ENCODE measurements at places on chromosomes 13 and 19.

GRCh38 chr13:48210178-48210577 is 22.8 kb upstream of the ITM2B start:
- peak; percentile 80 for DNase-seq

DNA sequence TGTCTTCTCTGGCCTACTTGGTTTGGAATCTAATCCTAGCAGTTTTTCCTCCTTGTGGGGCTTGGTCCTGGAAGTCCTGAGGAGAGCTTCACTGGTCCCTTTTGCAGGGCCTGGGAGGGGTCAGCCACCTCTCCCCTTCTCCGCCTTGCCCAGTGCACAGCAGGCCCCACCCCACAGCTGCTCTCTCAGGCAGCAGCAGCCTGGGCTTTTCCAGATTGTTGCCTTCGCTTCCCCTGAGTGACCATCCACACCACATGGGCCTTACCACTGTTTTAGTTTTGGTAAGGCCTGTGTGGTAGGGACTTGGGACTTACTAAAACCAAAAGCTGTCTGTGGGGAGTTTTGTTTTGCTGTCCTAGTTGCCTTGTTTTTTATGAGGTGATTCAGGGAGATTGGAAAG is 11.5 kb downstream of the MPHOSPH8 start:
- no peak for DNase-seq

- no peak for DNase-seq
Observed at GRCh38 chr13:36887758-36888521, 32.1 kb downstream of the SMAD9 start.

DNA sequence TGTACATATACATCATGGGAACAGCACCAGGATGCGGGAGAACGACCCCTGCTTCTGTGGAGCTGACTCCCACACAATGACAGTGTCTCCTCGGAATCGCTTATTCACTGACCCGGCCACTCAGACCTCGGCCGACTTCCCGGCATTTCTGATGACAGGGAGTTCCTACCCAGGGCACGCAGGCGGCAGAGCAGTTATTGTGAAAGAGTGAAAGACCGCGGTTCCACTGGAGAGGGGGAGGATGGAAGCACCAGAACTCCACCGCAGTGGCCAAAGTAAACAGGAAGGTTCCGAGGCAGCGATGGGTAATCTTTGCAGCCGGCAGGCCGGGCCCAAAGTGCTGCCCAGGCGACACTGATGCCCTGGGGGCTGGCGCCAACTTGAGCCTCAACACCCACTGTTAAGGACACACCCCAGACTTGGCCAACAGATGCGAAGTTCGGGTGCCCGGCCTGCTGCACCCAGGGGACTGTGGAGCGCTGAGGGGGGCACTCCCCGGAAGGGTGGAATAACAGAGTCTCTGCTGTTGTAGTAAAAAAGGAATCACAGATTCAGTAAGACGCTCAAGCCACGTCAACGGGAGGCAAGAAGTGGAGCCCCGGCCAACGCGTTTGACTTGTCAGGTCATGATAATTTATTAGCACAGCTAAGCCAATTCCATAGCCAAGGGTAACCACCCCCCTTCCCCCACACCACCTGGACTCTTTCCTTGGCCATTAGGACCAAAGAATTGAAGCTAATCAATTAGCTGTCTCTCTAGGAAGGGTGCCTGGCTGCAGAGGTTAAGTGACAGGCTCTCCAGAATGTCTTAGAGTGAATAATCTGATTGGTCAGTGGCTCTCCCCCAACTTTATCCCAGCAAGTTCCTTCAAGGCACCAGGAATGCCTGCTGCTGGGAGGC is 5.8 kb downstream of the MLLT1 start:
- DNase-seq: no peak

DNA sequence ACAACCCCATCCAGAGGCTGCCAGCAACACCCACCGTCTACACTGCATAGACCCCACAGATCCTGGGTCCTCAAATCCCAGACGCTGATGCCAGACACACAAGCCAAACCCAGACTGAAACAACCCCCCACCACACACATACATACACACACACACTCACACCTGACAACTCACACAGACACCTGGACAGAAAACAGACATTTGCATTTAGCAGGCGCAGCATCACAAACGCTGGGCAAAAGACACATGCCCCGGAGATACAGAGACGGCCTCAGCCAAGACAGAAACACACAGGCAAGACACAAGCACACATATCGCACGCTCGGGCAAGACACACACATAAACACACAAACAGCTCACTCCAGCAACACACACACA is 1.3 kb downstream of the BBC3 start:
- DNase-seq: no peak

DNA sequence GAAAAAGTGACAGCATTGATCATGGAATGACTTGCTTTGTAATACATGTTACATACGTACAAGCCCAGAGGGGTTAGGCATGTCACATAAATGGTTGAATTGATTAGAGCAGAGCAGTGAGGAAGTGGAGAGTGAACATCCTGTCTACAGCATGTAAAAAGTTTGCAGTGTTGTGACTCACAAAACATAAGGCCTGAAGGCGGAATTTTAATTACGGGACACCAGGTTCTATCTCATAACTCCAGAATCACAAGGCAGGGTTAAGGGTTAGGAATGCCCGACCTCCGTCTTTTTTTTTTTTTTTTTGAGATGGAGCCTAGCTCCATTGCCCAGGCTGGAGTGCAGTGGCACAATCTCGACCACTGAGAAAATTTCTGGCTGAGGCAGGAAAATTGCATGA is 83.9 kb downstream of the MUC16 start:
- DNase-seq: no peak

GRCh38 chr13:50679321-50679720 is 164.2 kb downstream of the DLEU7 start:
- no peak for DNase-seq

GRCh38 chr13:105990256-105990958 is 545.1 kb downstream of the EFNB2 start:
- DNase-seq: no peak

DNA sequence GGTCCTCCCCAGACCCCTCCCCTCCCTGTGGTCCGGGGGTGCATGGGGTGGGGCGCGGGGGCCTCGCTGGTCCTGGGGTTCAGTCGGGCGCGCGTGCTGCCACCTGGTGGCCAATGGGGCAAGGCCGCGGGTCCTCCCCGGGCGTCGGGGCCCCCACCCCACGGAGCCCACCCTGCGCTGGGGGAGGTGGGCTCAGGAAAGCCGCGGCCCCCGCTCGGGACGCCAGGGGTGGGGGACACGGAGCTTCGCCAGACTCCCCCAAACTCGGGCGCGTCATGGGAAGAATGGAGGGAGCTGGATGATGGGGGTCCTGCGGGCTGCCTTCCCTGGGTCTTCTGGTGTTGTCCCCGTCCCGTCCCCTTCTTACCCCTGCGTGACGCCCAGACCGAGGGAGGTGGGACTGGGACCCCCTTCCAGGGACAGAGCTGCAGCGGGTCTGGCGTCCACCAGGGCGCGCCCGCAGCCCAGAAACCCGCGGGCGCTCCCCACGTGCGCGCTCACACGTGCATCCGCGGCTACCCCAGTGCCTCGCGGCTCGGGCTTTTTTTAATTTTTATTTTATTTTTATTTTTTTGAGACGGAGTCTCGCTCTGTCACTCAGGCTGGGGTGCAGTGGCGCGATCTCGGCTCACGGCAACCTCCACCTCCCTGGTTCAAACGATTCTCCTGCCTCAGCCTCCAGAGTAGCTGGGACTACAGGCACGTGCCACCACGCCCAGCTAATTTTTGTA is 19.8 kb upstream of the TCF3 start:
- no peak for DNase-seq

DNA sequence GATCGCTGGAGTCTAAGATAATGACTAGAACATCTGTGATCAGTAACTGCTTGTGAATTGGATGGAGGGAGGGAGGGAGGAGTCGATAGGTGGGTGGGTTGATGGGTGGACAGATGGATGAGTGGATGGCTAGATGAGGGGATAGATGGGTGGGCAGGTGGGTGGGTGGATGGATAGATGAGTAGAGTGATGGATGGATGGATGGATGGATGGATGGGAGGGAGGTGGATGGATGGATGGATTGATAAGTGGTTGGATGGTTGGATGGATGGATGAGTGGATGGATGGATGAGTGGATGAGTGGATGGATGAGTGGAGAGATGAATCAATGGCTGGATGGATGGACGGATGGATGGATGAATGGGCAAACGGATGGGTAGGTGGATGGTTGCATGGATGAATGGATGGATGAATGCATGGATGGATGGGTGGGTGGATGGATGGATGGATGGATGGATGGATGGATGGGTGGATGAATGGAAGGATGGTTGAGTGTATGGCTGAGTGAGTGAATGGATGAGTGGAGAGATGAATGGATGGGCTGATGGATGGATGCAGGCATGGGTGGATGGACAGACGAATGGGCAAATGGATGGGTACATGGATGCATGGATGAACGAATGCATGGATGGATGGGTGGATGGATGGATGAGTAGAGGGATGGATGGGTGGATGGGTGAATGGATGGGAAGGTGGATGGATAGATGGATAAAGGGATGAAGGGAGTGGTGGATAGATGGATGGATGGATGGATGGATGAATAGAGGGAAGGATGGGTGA is 44.0 kb upstream of the NFIC start:
- no peak for DNase-seq

DNA sequence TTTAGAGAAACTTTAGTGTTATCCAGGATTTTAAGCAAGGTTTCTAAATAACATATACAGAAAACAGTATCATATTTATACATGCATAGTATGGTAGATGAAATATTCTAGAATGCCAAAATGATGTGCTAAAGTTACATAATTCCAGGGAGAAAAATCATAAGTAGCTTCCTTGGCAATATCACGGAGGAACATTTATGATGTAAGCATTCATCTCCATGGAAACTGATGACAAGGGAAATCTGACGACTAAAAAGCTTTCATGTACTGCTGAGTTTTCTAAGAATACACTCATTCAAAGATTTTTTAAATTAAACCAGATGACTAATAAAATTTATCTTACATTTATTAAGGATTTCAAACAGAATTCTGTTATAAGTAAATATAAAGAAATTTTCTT is 4.7 kb downstream of the TEX30 start:
- DNase-seq: no peak

DNA sequence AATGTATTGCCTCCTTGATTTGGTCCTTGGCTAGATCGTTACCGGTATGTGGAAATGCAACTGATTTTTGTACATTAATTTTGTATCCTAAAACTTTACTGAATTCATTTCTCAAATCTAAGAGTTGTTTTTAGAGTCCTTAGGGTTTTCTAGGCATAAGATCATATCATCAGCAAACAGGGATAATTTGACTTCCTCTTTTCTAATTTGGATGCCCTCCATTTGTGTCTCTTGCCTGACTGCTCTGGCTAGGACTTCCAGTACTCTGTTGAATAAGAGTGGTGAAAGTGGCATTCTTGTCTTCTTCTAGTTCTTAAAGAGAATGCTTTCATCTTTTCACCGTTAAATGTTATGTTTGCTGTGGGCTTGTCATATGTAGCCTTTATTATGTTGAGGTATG is 12.0 kb upstream of the CYP2A13 start:
- no peak for DNase-seq

DNA sequence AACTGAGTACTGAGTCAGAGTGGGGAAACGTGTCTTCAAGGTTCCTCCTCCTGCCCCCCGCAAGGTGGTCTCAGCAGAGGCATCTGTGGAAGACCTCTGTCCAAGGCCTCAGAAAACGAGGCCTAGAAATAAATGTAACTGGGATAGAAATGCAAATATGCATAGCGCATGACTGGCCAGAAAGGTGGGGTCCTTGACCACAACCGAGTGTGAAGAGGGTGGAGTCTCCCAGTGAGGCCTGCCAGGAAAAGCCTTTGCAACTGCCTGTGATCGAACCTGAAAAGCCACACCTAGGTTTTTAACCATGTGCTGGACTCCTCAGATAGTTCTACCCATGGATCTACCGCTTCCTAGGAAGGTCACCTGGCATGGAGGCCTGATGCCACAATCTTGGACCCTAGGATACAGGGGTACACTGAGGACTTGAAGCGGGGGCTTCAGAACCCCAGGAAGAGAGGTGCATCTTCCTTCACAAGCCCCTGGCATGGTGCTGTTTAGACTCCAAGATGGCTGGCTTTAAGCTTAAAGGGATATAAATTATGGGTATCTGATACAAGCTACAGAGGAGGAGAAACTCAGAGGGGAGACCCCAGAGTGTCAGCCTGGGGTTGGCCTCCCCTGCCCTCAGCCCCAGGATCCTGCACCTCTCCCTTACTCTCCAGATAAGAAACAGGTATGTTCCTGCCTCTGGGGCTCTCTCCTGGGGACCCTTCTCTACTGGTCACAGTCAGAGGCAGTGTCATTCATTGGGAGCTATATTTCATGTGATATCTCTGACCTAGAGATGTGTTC is 18.3 kb upstream of the SIGLEC6 start:
- no peak for DNase-seq
